ENCODE measurements at places on chromosomes 11 and 22.
A peak's percentile ranks its signal among the peaks of the same experiment; 100 is the strongest.

GRCh38 chr11:46345131-46345597, 2.1 kb upstream of the DGKZ start:
- peak overlapping the region; percentile 30 for H3K27ac ChIP-seq
- peaks cover 3% of the 10 kb centered on the region for H3K36me3 ChIP-seq
- H3K4me3 ChIP-seq: peak overlapping the region; percentile 75
- H3K4me1 ChIP-seq: peaks cover 54% of the 10 kb centered on the region

DNA sequence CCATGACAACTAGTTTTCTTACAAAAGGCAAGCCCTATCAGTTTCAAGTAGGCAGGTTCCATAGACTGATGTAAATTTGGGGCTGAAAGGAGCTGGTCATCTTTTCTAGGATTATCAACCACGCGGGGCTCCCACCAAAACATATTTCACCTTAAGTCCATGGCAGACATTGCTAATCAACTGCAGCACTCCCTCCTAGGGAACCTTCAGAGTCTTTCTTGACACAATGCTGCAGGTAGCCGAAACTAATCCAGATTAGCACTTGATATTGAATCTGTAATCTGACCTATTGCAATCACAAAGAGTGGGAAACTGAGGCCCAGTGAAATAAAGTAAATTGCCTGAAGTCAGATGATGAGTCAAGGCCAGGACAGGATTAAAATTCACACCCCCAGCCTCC, 32.5 kb downstream of the MN1 start:
- no peak overlapping the region for H3K27ac ChIP-seq
- peaks cover 4% of the 10 kb centered on the region for H3K27me3 ChIP-seq
- no peak for DNase-seq
- H3K36me3 ChIP-seq: no peaks in the 10 kb centered on the region
- H3K4me1 ChIP-seq: no peaks in the 10 kb centered on the region

DNA sequence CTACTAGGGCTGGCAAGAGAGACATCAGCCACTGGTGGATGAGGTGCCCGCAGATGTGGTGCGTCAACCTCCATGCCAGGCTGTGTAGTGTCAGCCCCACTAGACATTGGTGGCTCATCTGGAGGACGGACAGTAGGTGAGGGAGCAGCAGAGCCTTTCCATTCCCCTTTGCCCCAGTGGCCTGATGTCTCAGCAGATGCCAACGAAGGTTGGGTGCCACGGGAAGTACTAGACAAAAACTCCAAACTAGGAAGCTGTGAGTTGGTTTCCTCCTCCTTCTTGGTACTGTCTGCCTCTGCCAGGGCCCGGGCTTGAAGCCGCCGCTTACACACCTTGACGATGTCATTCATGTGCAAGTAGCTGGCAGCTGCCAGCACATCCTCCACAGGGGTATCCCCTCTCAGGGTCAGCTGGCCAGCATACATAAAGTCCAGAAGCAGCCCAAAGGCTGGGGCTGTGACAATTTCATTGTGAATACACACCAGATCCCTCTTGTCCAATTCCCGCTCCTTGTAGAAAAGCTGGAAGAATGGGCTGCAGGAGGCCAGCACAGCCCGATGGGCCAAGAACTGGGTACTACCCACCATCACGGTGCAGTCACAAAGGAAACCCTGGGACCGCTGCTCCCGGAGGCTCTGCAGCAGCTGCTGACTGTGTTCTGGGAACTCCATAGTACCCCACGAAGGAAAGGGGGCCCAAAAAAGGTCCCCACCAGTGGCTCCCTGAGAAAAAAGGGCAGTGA, 795 bp downstream of the ZBTB3 start:
- DNase-seq: no peak
- peak overlapping the region; percentile 99 for H3K27ac ChIP-seq
- H3K36me3 ChIP-seq: peaks cover 2% of the 10 kb centered on the region
- peak overlapping the region; percentile 99 for H3K4me3 ChIP-seq
- H3K27me3 ChIP-seq: no peaks in the 10 kb centered on the region
- peaks cover 37% of the 10 kb centered on the region for H3K4me1 ChIP-seq

- H3K4me3 ChIP-seq: no peak overlapping the region
- no peak for DNase-seq
- peaks cover 8% of the 10 kb centered on the region for H3K27me3 ChIP-seq
These were observed 14.4 kb downstream of the OAF start for GRCh38 chr11:120224972-120225909.

Data from activated CD8-positive, alpha-beta memory T cell treated with anti-CD3 and anti-CD28 coated beads, Interleukin-2, amount 10 ng/mL, durations not matched to agents 7 days and 5 days (primary cell).